ENCODE measurements at places on chromosomes 4 and X. TPM values are rescaled to one million over a fixed set of nuclear protein-coding genes. Genes with fewer than 3 reads are reported as not detected.

Gene FAM47C
- total RNA-seq = not detected

Gene AMTN
- not detected for total RNA-seq

Gene OTC
- not detected for total RNA-seq

- no peak for DNase-seq
Measured at GRCh38 chrX:131577999-131578734, 34.3 kb downstream of the OR13H1 start.

DNA sequence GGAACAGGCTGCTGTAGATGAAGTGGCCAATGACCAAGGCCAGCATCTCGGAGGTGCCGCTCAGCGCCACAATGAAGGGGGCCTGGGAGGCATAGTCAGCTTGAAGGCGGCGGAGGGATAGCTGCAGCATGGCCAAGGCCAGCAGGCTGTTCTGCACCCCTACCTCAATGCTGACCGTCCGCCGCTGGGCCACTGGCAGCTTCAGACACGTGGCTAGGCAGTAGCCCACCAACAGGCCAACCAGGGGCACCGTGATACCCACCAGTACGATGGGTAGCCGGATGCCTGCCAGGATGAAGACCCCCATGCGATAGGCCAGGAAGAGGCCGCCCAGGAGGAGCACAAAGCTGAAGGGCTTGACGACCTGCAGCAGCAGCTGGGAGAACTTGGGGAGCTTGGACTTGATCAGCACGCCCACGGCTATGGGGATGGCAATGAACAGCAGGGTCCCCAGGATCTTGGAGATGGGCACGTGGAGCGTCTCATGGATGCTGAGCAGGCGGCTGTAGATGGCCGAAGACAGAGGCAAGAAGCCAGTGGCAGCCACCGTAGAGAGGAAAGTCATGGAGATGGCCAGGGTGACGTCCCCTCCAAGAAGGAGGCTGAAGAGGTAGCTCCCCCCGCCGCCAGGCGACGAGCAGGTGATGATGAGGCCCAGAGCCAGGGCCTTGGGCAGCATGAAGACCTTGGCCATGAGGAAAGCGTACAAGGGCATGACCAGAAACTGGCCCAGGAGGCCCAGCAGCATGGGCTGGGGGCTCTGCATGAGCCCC lies 1.3 kb upstream of the UBL4A start:
- DNase-seq = no peak

GRCh38 chrX:84715315-84715714 lies 213.1 kb upstream of the HDX start:
- no peak for DNase-seq

Data from ureter (tissue), 1 donor.